ENCODE measurements at places on chromosomes 12 and 14. TPM values are rescaled to one million over a fixed set of nuclear protein-coding genes. Genes with fewer than 3 reads are reported as not detected.

The CCDC177 gene
- not detected for total RNA-seq

DNA sequence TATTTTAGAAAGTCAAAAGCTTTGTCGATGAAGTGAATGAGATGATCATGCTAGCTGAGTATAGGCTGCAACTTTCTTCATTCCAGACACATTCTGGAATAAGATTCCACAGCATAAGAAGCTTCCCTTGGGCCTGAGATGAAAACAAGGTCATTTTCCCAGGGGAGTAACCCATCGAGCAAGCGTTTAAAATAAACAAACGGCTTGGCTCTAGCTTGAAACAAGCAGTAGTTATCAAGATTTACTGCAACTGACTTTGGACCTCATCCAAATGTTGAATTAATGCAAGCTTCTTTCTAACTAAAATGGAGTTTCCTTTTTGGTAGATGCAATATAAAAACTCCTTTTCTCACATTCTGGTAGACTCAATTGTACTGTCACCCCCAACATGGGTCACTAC is 23.0 kb downstream of the KCNJ8 start:
- no peak for DNase-seq

DNA sequence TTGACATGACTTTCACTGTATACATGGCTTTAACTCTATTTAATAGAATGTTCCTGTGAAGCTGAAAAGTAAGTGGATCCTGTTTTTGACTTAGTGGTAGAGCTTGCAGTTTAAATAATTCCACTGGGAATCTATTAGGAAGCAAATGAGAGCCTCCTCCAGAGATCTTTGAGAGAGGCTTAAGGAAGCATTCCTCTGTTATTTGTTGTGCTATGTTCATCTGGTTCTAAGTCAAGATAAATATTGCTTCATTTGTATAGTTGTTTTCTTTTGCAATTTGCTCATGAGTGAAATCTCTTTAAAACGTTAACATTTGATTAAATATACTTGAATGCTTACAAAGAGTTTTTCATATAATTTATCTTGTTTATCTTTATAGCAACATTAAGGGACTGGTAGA is 70.4 kb downstream of the TMTC2 start:
- DNase-seq = no peak

DNA sequence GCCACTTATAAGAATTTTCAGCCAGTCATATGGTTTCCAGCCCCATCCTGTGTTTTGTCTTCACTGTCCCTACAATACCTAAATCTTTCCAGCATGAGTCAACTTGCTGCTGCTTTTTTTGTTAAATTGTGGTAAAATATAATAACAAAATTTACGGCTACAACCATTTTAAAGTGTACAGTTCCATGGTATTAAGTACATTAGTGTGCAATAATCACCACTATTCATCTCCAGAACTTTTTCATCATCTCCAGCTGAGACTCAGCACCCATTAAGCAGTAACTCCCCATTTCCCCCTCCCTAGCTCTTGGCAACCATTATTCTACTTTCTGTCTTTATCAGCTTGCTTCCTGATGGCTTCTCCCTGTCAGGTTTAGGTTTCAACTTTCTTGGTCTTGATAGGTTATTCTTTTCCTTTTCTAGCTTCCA is 39.1 kb downstream of the FRS2 start:
- DNase-seq = no peak

GRCh38 chr12:43285159-43285598 is 266.8 kb downstream of the ADAMTS20 start:
- DNase-seq = no peak

- no peak for DNase-seq
Observed at GRCh38 chr12:9760120-9760519, 581 bp downstream of the CD69 start.

DNA sequence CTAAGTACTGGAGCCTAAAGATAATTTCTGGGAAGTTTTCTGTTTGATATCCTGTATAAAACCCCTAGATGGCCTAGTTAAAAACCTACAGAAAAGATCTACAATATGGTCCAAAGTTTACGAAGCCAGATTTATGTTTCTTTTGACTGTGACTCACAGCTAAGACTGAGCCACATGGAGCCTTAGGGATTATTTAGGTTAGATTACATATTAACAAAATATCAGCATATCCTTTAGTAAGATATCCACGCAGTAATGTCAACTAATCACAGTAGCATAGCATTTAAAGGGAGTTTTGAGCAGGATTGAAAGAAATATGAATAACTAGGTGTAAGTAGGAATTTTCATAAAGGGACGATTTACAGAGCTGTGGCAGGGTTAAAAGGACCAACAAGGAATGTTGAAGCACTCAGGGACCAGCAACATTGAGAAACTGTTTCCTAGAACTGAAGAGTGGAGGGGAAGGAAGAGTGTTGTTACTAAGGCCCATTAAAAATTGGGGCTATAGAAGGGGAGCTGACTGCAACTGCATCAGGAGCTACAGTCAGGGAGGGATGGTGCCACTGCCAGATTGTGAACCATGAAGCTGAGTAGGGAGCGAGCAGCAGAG is 155.5 kb downstream of the DACT1 start:
- DNase-seq = no peak

- DNase-seq = no peak
Observed at GRCh38 chr12:119931402-119931801, 54.3 kb upstream of the CIT start.

Measured in B cell (primary cell).